GM23338 (cell line): ENCODE measurements at places on chromosomes 3 and 15.

- no peak for DNase-seq
Measured at GRCh38 chr15:84842781-84843180, 25.6 kb downstream of the ALPK3 start.

GRCh38 chr3:175335229-175335628 lies 476.1 kb downstream of the NAALADL2 start:
- DNase-seq: no peak

DNA sequence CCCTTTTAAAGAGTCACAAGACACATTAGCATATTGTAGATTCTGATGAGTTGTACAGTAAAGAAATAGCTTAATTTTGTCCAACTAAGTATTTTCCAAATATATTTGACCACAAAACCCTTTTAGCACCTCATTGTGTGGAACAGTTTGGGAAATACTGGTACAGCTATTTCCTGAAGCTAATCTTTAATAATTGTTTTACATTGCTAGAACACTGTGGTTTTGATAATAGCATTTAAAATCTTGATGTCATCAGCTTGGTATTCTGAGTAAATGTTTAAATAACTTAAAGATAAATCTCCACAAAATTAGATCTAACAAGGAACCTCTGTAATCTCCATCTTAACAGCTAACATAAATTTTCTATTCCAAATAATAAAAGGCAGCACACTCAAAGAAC lies 140.0 kb upstream of the MLF1 start:
- DNase-seq: no peak

- DNase-seq: no peak
Measured at GRCh38 chr3:37626736-37627565, 234.7 kb upstream of the CTDSPL start.

DNA sequence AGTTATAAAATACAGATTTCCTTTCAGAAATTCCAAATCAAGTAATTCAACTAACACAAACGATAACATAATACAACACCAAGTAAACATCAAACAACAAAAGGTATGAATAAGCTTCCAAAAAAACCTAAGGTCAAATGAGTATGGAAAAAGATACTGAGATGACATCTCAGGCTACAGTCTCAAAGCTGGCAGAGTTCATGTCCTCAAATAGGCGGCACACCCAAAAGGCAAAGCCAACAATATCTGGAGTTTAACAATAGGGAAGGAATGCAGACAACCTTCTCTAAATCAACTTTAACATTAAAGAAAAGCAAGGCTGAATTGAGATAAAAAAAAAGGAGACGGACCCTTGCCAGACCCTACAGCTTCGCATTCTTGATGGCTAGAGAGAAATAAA lies 346.6 kb downstream of the RSL24D1 start:
- no peak for DNase-seq
